H54 (cell line): ENCODE measurements at places on chromosomes 11 and 22.
A peak's percentile ranks its signal among the peaks of the same experiment; 100 is the strongest.

GRCh38 chr11:15774388-15774939, 581.9 kb downstream of the SOX6 start:
- no peak for DNase-seq

DNA sequence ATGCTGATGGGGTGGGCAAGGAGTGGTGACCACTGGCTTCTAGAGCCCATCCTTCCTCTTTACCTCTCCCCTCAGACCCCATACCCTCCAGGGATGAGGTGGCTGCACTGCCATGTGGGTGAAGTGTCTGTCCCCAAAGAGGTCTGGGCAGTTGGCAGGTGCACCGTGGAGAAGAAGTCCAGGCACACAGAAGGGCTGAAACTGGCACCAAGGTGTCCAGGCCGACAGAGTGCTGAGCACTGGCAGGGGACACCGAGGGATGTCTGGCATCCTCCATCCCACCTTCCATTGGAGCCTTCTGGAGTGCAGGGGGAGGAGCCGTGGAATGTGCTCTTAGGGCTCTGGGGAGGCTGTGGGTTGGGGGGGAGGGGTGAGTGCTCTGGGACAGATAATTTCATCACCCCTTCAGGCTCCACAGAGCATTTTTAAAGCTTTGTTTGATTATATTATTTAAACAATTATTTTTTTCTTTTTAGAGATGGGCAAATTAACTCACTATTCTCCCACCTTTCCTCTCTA, 37.9 kb downstream of the PKNOX2 start:
- DNase-seq: no peak

DNA sequence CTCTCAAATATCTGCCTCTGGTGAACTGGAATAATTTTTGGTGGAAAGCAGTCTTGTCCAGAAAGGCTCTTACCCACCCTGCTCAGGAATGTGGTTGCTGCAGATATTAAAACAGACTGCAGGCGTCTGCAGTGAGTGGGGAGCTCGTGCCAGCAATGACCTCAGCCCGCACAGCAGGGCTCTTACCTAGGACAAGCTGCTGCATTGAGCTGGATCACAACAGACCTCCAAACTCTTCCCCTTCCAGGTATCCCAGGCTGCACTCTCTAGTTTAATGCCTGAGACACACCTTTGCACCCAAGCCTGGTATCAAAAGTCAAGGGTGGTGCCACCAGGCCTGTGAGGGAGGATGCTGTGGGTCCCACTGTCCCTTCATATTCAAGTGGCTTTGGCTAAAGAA, 69.7 kb upstream of the CDON start:
- DNase-seq: peak; percentile 67

- no peak for DNase-seq
These were observed 607 bp upstream of the ZNF70 start for GRCh38 chr22:23751441-23751996.

GRCh38 chr11:7538031-7538430, 24.2 kb downstream of the PPFIBP2 start:
- DNase-seq: no peak

- no peak for DNase-seq
These were observed 19.5 kb upstream of the RASSF10 start for GRCh38 chr11:12989428-12990161.

GRCh38 chr11:46001448-46001914, 79.0 kb downstream of the LARGE2 start:
- DNase-seq: no peak

DNA sequence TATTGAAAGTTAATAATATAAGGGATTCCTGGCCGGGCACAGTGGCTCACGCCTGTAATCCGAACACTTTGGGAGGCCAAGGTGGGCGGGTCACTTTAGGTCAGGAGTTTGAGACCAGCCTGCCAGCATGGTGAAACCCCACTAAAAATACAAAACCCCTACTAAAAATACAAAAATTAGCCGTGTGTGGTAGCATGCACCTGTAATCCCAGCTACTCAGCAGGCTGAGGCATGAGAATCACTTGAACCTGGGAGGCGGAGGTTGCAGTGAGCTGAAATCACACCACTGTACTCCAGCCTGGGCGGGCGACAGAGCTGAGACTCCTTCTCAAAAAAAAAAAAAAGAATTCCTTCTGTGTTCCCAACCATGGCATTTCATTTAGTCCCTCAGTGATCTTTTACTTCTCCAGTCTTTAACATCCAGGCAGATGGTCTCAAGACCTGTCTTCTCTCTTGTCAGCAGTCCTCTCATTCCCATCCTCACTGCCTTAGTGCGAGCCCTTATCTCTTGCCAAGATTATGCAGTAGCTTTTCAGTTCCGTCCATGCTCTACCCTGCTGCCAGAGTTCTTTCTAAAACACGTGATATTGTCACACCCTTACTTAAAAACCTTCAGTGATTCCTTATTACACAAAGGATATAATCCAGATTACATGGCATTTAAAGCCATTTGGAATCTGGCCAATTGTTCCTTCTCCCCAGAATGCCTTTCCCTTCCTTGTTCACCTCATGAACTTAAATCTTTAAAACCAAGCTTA, 17.9 kb downstream of the RTN3 start:
- DNase-seq: no peak

DNA sequence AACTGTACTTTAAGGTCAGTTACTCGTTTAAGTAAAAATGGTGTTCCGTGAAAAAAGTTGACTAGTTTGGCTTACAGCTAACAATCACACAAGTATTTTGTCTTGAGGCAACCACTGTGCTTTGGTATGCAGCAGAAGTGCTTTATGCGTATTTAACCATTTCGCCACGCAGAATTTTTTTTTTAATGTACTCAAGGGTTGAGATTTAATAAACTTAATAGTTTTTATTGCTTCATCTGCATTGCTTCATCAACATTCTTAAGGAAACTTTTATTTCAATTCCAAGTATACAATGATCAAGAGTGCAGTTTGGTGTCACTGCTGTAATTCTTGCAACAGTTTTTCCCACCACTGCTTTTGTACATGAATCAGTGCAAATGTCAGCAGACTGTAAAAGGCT, 66.4 kb downstream of the ZNRF3 start:
- DNase-seq: no peak

- DNase-seq: no peak
These were observed 92.4 kb downstream of the RRAS2 start for GRCh38 chr11:14266622-14267021.

GRCh38 chr11:33660962-33661361, 39.7 kb downstream of the C11orf91 start:
- DNase-seq: no peak

- DNase-seq: no peak
These were observed 15.9 kb downstream of the PTDSS2 start for GRCh38 chr11:465896-466530.

DNA sequence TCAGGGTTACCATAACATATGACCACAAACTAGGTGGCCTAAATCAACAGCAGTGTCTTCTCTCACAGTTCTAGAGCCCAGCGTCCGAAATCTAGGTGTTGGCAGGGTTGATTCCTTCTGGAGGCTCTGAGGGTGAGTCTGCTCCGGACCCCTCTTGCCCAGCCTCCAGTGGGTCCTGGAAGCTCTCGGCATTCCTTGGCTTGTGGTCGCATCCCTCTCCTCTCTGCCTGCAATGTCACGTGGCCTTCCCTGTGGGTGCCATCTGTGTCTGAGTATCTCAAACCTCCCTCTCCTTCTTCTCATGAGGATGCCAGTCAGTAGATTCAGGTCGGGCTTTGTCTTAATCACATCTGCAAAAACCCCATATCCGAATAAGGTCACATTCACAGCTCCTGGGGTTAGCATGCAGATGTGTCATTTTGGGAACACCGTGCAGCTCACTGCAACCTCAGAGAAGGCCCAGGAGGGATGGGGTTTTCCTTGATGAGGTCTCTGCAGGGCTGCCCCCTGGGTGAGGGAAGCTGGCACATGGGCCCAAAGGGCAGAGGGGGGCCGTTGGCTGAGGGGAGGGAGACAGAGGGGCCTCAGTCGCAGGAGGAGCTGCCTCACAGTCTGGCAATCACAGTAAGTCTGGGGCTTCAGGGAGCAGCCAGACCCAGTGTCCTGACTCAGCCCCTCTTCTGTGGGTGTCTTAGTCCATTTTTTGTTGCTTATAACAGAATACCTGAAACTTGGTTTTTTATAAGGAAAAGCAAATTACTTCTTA, 41.2 kb downstream of the PARVG start:
- DNase-seq: no peak

- DNase-seq: no peak
These were observed 577 bp downstream of the MRPL17 start for GRCh38 chr11:6682591-6682935.

DNA sequence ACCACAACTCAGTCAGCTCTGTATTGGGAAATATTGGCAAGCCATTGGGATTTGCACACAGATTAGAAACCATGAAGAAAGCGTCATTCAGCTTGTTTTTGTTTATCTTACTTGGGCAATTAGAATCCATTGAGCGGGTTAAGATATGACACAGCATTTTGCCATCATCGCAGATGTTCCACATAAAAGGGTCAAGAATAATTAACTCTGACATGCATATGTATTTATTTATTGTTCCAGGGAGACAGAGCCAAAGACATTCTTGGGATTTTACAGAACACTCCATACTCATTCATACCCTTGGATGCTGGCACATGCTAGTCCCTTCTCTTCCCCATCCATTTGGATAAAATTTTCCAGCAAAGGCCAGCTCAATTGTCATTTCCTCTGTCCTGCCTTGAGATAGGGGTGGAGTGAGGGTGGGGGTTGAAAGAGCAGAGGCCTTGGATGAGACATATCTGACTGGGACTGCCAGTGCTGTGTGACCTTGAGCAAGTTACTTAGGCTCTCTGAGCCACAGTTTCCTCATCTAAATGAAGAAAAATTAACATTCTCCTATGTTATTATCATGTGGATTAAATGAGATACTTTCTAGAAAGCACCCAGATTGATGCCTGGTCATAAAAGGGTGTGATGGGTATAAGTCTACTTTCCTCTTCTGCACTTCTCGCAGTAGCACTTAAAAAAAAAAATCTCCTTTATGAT, 179.7 kb downstream of the RRAS2 start:
- DNase-seq: no peak

- DNase-seq: no peak
These were observed 2.7 kb downstream of the CPT1B start for GRCh38 chr22:50575426-50575941.

DNA sequence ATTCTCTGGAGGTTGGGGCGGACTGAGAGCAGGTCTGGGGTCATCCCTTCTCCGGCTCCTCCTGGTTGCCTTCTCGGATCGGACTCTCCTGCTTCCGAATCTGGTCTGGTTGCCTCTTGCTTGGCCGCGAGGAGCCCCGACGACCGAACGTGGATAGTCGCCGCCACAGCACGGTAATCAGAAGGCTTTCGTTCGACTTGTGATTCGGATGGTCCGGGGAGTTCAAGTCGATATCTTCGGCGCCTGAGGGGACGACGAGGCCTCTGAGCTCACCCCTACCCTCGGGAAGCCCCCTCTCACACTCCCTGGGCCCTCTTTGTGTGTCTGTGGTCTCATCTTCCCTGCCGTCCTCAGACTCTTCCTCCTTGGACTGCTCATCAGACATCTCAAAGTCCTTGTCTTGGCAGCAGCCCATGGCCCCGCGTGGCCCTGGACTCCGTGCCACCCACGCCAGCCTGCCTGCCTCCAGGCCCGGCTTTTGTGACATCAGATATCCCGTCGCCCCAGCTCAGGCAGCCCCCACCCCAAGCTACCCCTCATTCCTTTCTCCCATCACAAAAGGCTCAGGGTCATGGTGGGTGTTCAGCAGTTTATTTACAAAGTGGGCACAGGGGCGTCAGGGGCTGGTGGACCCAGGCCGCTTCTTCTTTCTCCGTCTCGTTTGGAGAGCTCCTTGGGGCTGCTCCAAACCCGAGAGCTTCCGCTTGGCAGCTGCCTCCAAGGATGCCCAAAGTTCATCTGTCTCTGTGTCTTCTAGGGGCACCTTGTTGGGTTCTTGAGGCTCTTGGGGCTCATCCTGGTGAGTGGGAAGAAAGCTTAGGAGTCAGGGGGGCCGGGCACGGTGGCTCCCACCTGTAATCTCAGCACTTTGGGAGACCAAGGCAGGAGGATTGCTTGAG, at the start of gene TEX54:
Gene TEX54 (minus strand): TSS at position 506 of the 899 bp plus-strand sequence.
- peak; percentile 33 for DNase-seq

DNA sequence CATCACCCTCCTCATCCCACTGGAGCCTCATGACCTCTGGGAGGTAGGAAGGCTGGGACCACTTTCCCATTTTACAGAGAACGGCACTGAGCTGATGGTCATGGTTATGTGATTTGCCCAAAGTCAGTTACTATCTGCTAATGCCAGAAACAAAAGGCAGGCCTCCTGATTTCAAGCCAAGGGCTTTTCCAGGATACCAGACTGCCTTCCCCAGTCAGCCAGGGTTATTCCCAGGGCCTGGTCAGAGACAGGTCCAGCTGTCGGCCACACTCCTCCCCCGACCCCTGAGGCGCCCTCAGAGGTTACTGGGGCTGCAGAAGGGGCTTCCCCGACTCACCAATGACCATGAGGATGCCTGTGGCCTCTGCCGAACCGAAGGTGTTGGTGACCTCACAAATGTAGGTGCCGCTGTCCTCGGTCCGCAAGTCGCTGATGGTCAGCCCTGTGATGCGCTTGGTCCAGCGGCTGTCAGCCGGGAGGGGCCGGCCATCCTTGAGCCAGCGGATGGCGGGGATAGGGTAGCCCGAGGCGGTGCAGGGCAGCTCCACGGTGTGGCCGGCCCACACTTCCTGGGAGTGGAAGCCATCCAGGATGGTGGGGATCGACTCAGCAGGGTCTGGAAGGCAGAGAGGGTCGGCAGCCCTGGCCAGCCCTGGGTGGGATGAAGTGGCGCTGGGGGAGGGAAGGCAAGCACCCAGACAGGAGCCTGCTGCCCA, 197.0 kb downstream of the CEP164 start:
- DNase-seq: no peak
